Tibial nerve (tissue), 4 donors: ENCODE measurements at places on chromosomes 2 and 18.
A peak's percentile ranks its signal among the peaks of the same experiment; 100 is the strongest.

DNA sequence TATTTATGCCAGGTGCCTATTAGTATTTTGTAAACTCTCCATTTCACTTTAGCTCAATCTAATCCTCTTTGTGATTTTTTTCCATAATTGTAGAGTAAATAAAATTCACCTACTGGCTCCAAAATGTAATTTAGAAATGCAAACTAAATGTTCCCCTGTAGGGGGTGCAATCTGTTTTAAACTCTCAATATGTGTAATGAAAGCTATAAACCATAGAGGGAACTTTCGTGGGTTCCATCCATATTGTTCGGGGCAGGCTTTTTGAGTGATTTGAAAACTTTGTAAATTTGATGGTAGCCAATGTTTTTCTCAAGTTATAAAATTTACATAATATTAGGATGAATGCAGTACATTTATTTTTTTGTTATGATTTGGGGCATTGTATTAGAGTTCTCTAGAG, 49.4 kb downstream of the TSPYL6 start:
- peak; percentile 21 for DNase-seq

- DNase-seq, result no peak
These were observed 59.1 kb downstream of the GBX2 start for GRCh38 chr2:236109061-236109460.

DNA sequence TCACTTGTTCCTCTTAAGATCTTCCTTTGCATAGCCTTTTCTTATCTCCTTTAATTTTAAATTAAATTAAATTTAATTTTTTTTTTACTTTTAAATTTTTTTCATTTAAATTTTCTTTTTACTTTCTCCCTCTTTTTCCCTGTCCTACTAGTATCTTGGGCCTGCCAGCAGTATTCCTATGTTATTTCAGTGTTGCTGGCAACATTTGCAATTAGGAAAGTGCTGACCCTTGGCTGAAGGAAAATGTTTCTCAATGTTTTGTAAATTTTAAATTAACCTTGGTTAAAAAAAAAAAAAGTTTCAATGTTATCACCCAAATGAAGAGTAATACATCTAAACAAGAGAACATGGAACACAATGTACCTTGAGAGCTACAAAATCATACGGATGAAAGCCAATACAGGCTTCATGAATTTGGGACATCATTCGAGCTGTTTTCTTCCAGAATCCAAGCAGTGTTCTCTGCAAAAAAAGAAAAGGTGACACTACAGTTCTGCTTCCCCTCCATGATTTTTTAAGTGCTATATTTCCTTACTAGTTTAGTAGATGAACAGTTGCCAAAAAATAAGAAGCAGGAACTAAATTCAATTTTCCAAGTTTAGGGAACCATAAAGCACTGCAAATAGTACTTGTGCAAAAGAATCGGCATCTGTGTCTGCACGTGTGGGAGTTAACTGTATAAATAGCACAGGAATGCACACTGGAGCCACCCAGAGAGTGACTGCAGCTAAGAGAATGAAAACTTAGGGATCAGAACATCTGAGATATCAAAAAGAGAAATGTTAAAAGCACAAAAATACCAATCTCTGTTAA, 55.8 kb downstream of the ICA1L start:
- DNase-seq, result peak; percentile 60

GRCh38 chr2:223058952-223059716, 7.1 kb downstream of the KCNE4 start:
- DNase-seq, result no peak

DNA sequence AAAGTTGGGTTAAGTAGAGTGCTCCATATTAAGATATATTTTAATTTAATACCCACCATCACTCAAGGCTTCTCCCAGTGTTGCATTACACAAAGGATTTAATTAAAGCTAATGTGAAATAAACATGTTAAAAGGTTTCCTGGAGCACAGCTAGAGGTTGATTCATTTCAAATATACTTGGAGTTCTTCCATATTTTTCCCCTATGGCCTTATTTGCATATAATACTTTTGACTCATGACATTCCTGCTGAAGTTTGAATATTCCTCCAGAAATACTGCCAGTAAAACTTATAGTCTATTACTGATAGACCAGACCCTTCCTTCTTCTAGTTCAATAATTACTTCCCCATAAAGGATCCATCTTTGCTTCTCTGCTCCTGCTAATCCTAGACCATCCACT, 227.5 kb downstream of the GULP1 start:
- DNase-seq, result no peak

DNA sequence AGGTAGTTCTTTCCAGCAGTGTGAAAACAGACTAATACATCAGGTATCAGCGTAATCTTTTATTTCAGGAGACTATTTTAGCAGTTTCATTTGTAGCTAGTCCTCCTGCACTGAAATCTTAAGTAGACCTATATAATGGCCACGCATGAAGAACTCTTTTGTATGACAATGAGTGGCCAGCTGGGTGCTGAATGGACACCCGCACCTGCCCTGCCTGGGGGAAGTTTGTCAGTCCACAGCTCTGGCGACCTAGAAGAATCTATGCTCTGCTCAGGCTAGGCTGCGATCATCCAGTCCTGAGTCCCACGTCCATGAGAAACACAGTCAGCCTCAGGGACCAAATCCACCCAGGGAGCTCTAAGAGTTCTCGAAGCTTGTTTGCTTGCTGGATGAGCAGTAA, 709.2 kb upstream of the ID2 start:
- no peak for DNase-seq

GRCh38 chr2:148903979-148904378, 29.0 kb downstream of the KIF5C start:
- DNase-seq, result no peak

- DNase-seq, result no peak
These were observed 42.2 kb downstream of the UPP2 start for GRCh38 chr2:158143703-158144360.

DNA sequence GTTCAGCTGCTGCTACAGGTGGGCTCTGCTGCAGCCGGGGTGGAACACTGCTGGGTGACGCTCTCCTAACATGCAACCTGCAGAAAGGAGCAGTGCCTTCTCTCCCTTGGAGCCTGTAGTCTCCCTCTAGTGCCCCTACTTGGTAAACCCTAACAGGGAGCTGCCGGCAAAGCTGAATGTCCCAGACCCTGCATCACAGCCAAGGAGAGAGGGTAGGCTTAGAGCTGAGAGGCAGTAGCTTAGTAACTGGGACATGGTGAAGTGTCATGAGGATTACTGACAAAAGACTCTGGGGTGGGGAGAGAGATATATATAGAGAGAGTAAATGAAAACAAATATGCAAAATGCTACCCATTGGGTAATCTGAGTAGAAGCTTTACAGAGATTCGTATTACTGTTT, 9.9 kb downstream of the NCAPH start:
- DNase-seq, result no peak

- DNase-seq, result no peak
These were observed 109.7 kb downstream of the NOL4 start for GRCh38 chr18:34114996-34115395.

DNA sequence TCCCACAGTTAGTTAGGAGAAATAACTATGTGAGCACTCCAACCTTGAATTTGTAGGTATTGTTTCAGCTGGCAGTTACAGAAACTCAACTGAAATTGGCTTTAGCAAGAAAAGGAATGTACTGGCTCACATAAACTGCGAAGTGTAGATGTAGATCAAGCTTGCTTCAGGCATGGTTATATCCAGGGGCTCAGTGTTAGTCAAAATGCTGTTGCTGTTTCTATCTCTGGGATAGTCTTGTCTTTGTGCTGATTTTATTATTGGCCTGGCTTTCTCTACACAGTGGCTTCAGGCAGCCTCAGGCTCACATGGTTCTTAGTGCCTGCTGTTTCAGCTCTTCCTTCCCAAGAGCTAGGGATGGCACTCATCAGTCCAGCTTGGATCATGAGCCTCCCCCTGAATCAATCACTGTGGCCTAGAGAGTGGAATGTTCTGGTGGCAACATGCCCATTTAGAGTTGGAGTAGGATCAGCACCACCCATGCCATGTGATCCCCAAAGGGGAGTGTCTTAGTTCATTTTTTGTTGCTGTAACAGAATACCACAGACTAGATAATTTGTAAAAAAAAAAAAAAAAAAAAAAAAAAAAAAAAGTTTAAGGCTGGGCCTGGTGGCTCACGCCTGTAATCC, 69.1 kb upstream of the FOXI3 start:
- no peak for DNase-seq

DNA sequence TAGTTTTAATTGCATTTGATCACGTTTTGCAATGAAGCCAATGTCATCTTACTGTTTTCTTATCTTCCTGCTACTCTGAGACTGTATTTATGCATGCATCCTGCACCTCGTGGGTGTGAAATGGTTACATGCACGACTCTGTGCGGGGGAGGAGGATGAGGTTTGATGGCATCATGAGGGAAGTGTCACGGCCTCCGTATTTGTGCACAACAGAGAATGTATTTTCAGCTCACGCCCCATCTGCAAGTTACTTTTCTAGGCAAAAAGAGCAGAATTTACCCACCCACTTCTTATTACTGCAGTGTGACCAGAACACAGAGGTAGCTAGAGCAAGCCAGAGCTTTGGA, 145.1 kb downstream of the TDRD15 start:
- no peak for DNase-seq

DNA sequence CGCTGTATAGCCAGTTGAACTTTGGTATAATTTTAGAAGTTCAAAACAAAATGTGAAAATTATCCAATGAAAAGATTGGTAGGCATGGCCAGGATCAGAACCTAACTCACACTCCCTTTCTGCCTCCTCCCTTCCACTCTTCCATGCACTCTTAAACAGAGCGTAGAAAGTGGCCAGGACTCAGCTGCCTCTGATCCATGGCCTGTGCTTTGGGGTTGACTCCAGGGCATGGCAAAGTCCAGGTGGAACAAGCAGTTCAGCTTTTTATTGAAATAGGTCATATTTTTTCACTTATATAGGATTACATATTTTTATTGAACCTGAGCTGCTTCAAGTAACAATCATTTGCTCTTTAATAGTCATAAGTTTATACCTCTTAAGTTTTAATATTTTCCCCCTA, 26.2 kb downstream of the INPP1 start:
- no peak for DNase-seq

- DNase-seq, result no peak
These were observed 61.6 kb downstream of the DNER start for GRCh38 chr2:229652796-229653195.

- no peak for DNase-seq
These were observed 5.9 kb downstream of the KCNG2 start for GRCh38 chr18:79803611-79804051.

DNA sequence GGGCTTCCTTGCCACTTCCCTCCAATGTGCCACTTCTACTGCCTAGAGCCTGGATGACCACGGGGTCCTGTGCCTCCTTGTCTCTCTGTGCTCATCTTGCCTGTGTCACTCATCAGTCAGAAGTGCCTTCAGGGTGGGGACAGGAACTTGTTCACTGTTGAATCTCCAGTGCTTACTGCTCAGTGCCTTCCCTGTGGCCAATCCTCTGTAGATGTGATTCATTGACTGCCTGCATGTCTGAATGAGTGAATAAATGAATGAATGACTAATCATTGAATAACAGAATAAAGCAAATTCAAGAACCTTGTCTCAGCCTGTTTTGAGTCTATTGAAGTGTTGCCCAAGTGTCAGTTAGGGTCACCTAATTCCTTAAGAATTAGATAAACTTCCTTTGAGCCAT, 42.3 kb upstream of the FAM136A start:
- DNase-seq, result no peak

GRCh38 chr2:18396329-18397010, 164.0 kb downstream of the RDH14 start:
- no peak for DNase-seq

DNA sequence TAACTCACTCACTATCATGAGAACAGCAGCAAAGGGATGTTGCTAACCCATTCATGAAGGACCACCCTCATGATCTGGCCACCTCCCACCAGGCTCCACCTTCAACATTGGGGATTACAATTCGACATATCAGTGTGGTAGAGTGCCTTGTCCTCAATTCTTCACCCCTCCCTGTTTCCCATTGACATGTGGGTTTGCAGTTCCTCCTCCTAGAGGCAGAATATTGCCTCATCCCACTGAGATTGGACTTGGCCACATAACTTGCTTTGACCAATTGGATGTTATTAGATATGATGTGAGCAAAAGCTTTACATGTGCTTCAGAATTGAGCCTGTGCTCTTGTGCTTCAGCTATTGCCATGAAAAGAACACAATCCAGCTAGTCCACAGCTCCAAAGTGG, 217.0 kb upstream of the CXCR4 start:
- no peak for DNase-seq

DNA sequence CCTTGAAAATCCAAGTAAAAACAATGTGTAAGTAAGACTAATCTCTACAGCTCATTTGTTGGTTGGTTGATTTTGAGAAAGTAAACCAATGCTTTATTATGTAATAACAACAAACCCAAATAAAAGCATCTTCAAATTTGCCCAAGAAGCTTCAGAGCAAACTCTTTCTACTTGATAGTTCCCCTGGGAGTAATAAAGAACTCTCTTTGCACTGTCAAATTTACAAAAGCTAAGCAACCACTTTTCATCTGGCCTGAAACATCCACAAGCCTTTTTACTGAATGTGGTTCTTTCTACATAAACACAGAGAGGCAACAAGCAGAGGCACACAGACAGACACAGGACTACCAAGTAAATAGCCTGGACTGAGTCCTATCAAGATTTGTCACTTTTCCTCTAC, 28.8 kb upstream of the CACNB4 start:
- no peak for DNase-seq

DNA sequence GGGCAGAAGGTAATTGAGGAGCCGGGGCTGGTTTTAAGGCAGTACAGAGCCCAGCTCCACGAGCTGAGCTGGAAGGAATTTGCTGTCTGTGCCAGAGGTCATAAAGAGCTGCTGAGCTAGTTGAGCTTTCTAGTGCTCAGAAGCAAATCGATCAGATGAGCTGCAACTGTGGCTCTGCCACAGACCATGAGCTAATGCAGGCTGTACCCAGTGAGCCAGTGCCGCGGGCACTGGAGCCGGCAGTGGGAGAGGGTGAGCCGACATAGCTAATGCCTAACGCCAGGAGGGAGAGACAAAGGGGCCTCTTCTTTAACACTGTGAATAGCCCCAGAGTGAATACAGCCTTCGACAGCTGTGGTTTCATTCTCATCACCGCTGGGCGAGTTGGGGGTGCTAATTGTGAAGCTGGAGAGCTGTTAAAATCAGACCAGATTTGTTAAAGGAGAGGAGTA, 410.1 kb upstream of the TCF4 start:
- no peak for DNase-seq

DNA sequence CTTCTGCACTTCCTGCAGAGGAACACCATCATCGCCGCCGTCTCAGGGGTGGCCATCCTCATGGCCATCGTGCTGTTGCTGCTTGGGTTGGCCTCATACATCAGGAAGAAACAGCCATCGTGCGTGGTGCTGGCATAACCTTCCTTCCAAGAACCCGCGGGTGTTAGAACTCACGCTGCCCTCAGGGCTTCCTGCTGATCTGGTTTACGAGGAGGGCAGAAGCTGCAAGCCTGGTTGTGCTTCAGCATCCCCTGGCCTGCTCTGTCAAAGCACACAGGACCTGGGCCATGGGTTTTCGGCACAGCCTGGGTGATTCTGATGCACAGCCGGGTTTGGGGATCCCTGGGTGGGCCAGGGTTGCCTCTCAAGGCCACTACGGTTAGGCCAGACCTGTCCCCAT, 12.2 kb upstream of the ZAP70 start:
- DNase-seq, result no peak

DNA sequence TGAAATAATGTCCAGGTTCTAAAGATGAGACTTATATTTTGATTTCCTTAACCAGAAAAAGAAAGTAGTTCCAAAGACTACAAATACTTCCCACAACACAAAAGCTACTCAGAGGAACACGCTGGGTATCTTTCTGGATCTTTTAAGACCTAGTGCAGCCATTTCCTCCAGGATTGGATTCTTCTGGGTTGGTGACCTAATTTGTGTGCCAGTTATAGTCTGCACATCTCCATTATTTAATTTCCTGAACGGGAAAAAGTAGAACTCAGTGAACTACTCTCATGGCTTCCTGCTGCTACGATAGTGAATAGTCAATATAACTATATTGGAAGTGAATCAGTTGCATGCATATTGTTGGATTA, 1.5 kb downstream of the TMEM87B start:
- DNase-seq, result no peak
